ENCODE measurements at places on chromosomes 2 and 18. TPM values are rescaled to one million over a fixed set of nuclear protein-coding genes. Genes with fewer than 3 reads are reported as not detected.

Gene LAMA1
- total RNA-seq = not detected

Gene GLI2
- not detected for total RNA-seq

Gene UBXN4
- total RNA-seq = 173 TPM

Gene ITGB6
- total RNA-seq = not detected

Gene OR6B2
- total RNA-seq = not detected

Gene MYCN
- total RNA-seq = not detected

Gene ASB18
- not detected for total RNA-seq

Gene INHA
- not detected for total RNA-seq

Gene UPP2
- not detected for total RNA-seq

Gene TNFRSF11A
- total RNA-seq = 13.7 TPM

Gene FBXO36
- total RNA-seq = 2.1 TPM

Gene WDSUB1
- total RNA-seq = 6.0 TPM

Gene CLEC4F
- not detected for total RNA-seq

Gene CNGA3
- not detected for total RNA-seq

Gene HOXD11
- total RNA-seq = not detected

Gene ABCG8
- not detected for total RNA-seq

Gene PARD3B
- total RNA-seq = 0.96 TPM

Gene IL1RL1
- total RNA-seq = 1.6 TPM

Gene CD8A
- 180 TPM for total RNA-seq

Gene SLC11A1
- total RNA-seq = 0.19 TPM

Gene ZEB2
- 22.5 TPM for total RNA-seq

Gene CDH7
- not detected for total RNA-seq

Gene SCG2
- not detected for total RNA-seq

Measured in activated T-cell treated with anti-CD3 and anti-CD28 coated beads, Interleukin-2, amount 50 U/mL, for 72 hours (primary cell).